ENCODE measurements at places on chromosomes 5 and 9. TPM values are rescaled to one million over a fixed set of nuclear protein-coding genes. Genes with fewer than 3 reads are reported as not detected.

Gene PRSS3
- total RNA-seq, result not detected

Gene ADCY2
- not detected for total RNA-seq

Gene SURF1
- total RNA-seq, result 32.7 TPM

Gene SLC34A3
- total RNA-seq, result 0.12 TPM

Gene CDH9
- total RNA-seq, result not detected

Gene B4GALT7
- total RNA-seq, result 16.8 TPM

Gene HCN1
- total RNA-seq, result not detected

Gene CPLANE1
- 5.9 TPM for total RNA-seq

Gene SOHLH1
- total RNA-seq, result not detected

Gene RIC1
- total RNA-seq, result 22.0 TPM

Gene CCL28
- total RNA-seq, result 15.0 TPM

Gene CORO2A
- 13.1 TPM for total RNA-seq

Gene IQGAP2
- 108 TPM for total RNA-seq

Gene HMGXB3
- total RNA-seq, result 34.6 TPM

Gene MSX2
- 0.38 TPM for total RNA-seq

Gene SEMA6A
- total RNA-seq, result 0.50 TPM
